ENCODE measurements at places on chromosomes 3 and 15.
A peak's percentile ranks its signal among the peaks of the same experiment; 100 is the strongest.

- no peak for DNase-seq
Observed at GRCh38 chr3:5198986-5199731, 11.7 kb downstream of the EDEM1 start.

DNA sequence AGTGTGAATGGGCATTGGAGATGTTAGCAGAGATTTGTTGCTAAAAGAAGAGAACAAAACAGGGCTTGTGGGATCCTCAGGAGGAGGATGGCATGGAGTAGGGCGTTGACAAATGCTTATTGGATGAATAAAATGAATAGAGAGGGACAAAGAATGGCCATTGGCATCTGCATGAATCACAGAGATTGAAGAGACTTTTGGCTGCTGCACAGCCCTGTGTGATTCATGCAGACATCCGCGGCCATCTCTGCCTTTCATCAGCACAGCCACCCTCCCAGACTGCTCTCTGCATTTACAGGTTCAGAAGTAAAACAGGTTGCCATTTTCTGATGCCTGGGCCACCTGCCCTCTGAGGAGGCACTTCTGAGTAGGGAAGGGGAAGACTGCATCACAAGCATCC lies 397.9 kb downstream of the EPHB1 start:
- DNase-seq: no peak

DNA sequence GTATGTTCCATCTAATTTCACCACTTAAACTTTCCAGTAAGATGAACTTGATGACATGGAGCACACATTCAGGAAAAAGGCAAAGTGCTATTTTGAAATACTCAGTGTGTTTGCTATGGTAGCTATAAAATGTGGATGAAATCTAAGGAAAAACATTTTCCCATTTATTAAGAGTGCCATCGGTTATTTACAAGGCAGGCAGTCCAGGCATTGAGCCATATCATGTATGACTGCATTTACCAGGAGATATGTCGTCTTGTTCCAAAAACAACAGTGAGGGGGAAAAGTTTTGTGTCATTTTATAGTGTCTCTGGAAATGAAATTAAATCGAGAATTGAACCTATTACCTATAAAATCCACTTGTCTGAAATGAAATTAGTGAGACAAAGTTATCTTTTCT lies 13.7 kb downstream of the ANXA2 start:
- no peak for DNase-seq

DNA sequence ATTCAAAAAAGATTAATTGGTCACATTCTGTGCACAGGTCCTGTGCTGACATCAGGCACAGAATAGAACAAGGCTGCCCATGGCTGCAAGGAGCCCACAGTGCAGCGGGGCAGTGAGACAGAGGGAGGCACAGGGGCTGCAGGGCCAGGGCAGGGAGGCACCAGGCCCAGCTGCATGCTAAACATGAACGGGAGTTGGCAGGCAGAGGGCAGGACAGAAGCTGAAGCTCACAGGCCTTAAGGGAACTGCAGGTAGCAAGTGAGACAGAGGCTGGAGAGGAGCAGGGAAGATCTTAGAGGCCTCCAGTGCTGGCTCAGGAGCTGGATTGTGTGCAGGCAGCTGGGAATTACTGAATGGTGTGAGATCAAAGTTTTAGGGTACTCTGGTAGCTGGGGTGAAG lies 26.2 kb downstream of the IDH3A start:
- no peak for DNase-seq

- peak; percentile 84 for DNase-seq
Observed at GRCh38 chr3:155233213-155233612, 60.3 kb downstream of the STRIT1 start.

- DNase-seq: no peak
Observed at GRCh38 chr3:156793851-156794250, 32.3 kb upstream of the LEKR1 start.

DNA sequence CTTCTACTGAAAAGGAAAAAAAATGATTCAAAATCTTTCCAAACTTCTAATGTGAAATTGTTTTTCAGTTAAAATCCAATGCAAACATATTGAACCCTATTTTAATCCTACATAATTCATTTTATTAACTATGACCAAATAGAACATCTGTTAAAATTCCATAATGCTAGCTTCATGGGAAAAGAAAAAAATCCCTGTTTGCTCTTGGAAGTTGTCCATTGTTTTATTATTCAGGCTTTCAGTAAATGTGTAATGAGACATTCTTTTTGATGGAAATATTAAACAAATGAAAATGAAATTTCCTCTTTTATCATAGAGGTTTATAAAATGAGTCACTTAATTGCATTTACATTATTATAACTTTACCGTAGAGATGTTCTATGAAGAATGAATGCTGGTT lies 49.5 kb downstream of the SLC25A26 start:
- DNase-seq: no peak

DNA sequence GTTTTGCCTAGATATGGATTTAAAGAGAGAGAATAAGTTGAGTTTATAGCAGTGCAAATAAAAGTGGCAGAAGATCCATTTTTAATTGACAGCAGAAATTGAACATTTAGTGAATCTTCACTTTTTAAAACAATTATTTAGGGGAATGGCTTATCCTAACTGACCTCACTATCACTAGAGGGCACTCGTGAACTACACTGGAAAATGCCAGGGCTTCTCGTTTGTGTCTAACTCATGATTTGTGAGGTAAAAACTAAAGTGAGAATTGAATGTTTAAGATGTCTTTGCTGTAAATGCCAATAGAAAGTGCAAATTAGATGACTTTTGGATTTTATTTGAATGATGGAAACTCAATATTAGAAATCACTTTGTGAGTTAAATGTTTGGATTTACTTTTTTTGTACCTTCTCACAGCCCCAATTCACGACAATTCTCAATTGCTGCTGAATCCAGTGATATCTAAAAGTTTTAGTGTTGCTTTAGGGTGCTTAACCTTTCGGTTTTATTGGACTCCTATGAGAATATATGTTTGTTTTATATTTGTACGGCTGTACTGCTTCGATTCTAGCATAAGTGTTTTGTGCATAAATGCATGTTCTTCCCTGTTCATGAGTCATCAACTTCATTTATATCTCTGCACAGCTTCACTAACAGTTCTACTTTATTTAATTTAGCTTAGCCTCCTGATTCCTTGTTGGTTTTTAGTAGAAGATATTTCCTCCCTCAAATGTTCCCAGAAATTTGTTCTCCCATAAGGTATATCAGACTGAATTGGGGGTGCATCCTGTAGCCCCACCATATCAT lies 462.1 kb downstream of the MFSD1 start:
- DNase-seq: peak; percentile 57

DNA sequence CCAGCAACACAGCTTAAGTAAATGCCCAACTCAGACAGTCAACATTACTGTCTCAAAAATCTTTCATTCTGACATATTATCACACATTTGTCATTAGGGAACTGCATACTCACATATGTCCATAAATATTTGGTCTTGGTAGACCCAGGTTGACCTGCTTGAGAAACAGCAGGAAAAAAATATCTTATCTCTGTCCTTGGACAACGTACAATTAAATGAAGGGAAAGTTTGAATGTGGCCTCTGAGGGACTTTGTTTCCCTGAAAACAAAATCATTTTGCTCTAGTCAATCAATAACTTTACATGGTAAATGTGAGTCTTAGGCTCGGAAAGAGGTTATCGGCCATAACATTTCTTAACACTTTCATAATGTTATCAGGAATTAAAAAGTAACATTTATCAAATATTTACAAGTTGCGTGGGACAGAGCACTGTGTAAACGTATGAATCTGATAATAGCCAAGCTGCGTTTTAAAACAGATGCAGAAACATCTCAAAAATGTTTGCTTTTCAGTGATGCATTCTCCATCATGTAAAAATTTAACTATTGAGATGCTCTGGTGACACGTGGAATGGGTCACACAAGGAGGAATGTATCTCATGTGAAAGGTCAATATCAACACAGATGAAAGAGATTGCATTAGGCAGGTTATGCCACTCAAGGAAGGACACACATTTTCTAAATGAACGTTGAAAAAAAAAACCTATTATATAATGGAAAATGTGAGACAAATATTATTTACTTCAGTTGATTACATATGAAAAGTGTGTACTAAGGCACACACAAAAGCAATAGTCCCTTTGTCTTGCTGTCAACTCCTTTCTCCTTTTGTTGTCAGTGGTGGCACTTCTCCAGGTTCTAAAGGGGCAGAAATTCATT lies 304.4 kb downstream of the WDR72 start:
- no peak for DNase-seq

GRCh38 chr15:85832394-85832793 lies 37.7 kb upstream of the KLHL25 start:
- no peak for DNase-seq

GRCh38 chr15:100234158-100235029 lies 107.4 kb downstream of the ADAMTS17 start:
- no peak for DNase-seq

GRCh38 chr3:9008550-9009255 lies 45.4 kb upstream of the RAD18 start:
- peak; percentile 14 for DNase-seq

DNA sequence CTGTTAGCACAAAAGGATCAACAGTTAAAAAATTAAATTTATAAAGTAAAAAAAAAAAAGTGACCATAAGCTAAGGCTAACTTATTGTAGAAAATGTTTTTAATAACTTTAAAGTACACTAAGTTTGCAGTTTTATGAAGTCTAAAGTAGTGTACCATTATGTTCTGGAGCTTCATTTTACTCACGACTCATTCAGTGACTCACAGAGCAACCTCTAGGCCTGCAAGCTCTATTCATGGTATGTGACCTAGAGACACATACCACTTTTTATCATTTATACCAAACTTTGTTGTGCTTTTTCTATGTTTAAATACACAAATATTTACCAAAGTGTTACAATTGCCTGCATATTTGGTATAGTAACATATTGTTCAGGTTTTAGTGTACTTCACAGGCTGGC lies 1552.3 kb downstream of the OTOL1 start:
- peak; percentile 50 for DNase-seq

GRCh38 chr15:24856397-24857390 lies 98.1 kb upstream of the SNRPN start:
- DNase-seq: peak; percentile 58

DNA sequence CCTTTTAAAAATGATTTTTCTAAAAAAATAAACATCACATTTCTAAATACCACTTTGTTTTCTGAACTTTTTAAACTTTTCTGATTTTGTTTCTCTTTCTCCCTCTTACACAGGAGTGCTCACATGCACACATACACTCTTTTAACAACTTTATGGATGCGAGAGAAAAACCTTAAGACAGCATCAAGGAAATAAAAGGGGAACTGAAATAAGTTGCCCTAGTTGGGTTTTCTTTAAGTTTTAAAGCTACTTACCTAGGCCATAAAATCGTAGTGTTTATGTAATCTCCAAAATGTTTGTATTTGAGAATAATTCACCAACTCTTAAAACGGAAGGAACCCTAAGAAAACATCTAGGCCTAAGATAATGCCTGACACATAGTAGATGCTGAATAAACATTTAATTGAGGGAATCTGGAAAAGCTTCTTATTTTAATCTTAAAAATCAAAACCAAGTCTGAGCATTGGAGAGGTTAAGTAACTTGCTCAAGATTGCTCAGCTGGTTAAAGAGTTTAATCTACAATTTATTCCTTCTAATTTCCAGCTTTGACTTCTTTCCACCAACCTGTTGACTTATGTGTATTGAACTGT lies 1.2 kb upstream of the BBX start:
- no peak for DNase-seq

- DNase-seq: no peak
Observed at GRCh38 chr3:108209579-108209978, 12.6 kb downstream of the IFT57 start.

DNA sequence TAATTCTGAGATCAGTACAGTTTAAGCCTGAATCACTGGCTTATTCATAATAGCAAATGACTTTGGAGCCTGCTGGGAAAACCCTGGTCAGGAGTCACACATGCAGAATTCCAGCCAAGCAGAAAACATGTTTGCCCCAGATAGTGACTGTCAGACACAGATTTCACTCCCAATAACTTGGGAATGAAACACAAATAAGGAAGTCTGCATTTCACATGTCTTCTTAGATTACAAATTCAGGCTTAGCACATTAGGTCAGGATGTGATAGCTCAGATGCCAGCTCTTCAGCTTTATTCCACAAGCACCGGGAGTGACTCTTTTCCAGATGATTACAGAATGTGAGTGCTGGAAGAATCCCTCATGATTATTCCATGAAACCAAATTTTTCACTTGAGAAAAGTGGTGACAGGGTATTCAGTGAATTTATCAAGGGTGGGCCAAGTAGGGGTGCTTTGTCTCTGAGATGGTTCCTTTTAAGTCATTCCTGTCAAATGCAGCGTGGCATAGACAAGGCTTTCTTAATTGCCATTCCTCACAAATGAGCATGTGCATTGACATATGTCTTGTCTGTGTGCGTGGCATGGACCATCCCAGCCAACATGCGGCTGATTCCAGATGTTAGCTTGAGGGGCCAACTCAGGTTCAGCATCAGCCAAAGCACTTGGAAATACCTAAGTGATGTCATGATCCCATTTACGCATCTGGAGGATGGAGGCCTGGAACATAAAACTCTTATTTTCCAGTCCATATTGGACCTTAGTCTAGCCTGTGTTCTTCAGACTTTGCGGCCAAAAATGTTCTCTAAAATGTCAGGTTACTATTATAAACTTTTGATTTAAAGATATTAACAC lies 191.0 kb downstream of the EPHB1 start:
- peak; percentile 8 for DNase-seq

DNA sequence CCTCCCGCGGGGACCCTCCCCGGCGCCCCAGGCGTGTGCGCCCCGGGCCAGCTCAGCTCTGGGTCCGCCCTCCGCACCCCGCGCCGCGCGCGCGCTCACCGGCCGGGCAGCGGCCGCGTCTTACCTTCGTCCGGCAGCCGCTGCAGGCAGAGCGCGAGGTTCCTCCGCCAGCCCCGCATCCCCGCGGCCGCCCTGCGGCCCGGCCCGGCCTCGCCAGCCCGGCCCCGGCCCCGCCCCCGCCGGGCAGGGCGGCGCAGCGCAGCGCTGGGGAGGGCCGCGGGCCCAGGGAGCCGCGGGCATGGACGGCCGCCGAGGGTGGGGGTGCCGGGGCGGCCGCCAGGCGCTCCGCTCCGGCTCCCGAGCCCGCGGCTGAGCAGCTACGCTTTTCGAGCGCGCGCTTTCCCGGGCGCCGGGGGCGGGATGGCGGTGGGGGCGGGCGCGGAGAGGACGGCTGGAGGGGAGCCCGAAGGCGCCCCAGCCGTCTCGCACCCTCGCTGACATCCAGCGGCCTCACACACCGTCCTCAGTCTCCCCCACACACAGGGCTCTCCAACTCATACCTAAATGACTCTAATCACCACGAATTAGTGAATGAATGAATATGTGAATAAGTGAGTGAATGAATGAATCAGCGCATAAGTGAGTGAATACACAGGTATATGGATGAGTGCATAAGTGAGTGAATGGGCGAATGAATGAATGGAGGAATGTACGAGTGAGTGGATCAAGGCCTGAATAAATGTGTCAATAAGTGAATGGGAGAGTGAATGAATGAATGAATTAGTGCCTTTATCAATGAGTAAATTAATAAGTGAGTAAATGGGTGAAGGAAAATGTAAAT lies 48.5 kb upstream of the CCDC174 start:
- DNase-seq: no peak

All from fibroblast of skin of right quadriceps (primary cell).